Calu3 (cell line): ENCODE measurements at places on chromosomes 12 and 14. TPM values are rescaled to one million over a fixed set of nuclear protein-coding genes. Genes with fewer than 3 reads are reported as not detected.

DNA sequence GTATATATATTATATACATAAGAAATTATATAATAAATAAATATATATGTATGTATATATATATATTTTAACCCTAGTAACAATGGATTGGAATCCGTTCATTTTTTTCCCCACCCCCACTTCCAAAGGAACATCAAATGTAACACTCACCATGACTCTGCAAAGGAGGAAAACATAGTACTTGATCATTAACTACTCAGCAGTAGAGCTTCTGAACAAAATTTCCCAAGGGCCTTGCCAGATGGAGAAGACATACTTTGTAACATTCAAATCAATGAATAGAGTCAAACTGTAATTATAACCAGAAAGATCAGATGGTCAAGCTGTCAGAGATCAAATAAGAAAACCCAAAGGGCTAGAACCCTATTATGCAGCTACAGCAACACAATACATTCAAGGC lies 126.0 kb upstream of the CNTN1 start:
- no peak for DNase-seq

DNA sequence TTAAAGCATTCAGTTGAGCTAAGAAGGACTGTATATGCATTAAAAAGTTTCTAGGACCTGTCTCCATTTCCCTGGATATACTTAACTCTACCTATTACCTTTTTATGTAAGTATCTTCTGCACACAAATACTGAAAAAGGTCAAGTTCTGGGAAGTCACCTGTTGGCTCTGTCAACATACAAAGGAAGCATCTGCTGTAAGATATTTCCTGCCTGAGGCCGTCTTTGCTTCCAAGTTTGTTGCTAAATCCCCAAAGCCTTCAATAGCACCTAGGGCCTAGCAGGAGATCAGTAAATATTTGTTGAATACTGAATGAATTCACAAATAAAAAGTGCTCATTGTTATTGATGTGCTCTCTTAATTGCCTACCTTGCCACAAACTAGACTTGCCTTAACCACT lies 188.4 kb downstream of the DUSP6 start:
- no peak for DNase-seq

The RNASE11 gene
- total RNA-seq: not detected in 2 replicates

GRCh38 chr14:57008534-57008933 lies 198.3 kb upstream of the OTX2 start:
- DNase-seq: no peak

The PTPRO gene
- total RNA-seq: 0.24 TPM in 1 of 2 replicates, not detected in the other

DNA sequence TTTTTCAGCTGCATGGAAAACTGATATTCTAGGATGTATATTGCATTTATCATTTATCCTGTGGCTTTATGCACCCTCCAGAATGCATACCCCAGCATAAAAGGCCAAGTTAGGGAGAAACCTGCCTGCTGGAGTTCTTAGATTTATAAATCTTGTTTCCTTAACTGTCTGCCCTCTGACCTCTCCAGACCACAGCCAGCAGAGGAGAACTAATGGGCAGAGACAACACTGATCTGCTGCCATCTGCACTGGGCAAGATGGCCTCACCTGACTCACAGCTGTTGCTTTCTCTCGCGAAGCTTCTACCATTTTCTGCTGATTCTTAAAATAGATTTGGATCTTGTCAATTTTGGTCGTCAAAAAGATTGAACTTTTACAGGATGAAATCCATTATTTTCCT lies 65.8 kb downstream of the PPP2R5C start:
- DNase-seq: no peak

GRCh38 chr12:124359671-124360581 lies 65.0 kb downstream of the RFLNA start:
- DNase-seq: no peak
